ENCODE measurements at places on chromosomes 13 and 19.

GRCh38 chr13:94419304-94419924, 60.1 kb downstream of the DCT start:
- DNase-seq = peak; percentile 38

DNA sequence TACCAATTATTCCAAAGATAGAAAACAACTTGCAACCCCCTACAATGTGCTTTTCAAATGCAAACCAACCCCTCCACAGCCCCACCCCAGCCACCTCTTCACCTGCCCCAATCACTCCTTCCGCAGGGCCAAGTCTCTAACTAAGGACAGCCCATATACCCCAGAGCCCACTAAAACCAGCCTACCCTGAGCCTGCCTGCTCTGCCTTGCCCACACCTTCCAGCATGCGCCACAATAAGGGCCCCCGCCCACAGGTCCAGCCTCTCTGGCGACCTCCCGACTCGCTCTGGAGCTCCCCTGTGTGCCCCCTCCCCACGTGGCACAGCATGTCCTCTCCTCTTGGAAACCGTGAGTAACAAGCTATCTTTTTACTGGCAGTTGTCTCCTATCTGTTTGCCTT, 42.8 kb upstream of the MEDAG start:
- DNase-seq = no peak

- DNase-seq = peak; percentile 55
These were observed 5.0 kb upstream of the PTGER1 start for GRCh38 chr19:14479975-14480699.

- DNase-seq = no peak
These were observed 74.0 kb downstream of the DHRS12 start for GRCh38 chr13:51729866-51730553.

- DNase-seq = no peak
These were observed 9.8 kb upstream of the LGALS16 start for GRCh38 chr19:39645800-39646411.
